NCI-H1417 (cell line): ENCODE measurements at places on chromosomes 3 and 15.

DNA sequence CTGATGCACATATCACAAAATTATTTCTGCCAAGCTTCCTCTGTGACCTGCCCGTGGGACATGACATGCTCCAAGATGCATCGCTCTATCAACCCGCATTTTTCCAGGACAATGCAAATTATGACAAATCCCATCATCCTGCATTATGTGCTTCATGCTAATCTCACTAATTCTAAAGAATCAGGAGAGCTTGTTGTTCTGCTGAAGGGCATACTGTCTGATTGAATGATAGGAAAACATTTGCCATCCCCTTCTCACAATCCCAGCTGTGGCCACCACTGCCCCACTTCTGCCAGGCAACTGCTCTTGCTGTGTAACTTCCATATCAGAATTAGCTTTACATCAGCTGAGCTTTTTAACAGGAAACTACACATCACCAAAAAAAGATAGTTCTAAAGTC lies 203.5 kb upstream of the NANOGP8 start:
- no peak for DNase-seq

GRCh38 chr3:107209302-107209990 lies 167.8 kb upstream of the CCDC54 start:
- DNase-seq = no peak

DNA sequence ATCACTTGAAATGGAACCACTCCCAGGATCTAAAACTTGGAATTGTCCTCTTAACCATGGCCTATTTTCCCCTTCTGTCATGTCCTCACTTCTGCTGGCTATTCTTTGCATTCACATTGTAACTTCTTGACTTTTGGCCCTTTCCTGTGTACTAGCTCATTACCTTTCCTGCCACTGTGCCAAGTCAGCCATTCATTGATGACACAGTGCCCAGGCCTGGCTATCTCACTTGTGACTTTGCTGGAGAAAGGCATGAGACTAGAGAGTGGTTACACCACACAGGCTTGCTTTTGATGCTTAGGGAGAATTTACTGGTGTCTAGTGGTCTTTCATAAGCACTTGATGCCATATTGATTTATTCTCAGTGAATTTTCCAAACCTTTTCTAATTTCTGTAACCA lies 101.1 kb downstream of the NR1D2 start:
- DNase-seq = no peak

- no peak for DNase-seq
Observed at GRCh38 chr3:125319765-125320164, 55.4 kb downstream of the ZNF148 start.

- peak; percentile 77 for DNase-seq
Observed at GRCh38 chr3:157493627-157494550, 9.3 kb downstream of the VEPH1 start.
